ENCODE measurements at places on chromosomes 3 and 15.
A peak's percentile ranks its signal among the peaks of the same experiment; 100 is the strongest.

DNA sequence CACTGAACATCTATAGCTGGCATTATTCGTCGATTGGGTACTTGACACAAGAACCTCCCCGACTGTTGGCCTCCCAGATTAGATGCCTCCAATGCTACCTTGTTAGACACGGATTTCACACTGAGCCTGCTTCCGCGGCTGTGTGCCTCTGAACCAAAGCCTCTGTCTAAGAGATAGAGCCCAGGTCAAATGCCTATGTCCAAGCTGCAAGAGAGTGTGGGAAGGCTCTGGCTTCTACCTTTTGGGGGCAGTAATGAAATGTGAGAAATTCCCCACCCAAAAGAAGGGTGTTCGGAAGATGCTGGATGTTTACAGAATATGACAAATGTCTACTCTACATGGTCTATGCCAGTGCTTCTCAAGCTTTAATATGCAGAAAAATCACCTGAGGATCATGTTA is 2.0 kb upstream of the RPUSD2 start:
- DNase-seq, result no peak

GRCh38 chr3:102017784-102018183 is 168.5 kb downstream of the NFKBIZ start:
- DNase-seq, result no peak

DNA sequence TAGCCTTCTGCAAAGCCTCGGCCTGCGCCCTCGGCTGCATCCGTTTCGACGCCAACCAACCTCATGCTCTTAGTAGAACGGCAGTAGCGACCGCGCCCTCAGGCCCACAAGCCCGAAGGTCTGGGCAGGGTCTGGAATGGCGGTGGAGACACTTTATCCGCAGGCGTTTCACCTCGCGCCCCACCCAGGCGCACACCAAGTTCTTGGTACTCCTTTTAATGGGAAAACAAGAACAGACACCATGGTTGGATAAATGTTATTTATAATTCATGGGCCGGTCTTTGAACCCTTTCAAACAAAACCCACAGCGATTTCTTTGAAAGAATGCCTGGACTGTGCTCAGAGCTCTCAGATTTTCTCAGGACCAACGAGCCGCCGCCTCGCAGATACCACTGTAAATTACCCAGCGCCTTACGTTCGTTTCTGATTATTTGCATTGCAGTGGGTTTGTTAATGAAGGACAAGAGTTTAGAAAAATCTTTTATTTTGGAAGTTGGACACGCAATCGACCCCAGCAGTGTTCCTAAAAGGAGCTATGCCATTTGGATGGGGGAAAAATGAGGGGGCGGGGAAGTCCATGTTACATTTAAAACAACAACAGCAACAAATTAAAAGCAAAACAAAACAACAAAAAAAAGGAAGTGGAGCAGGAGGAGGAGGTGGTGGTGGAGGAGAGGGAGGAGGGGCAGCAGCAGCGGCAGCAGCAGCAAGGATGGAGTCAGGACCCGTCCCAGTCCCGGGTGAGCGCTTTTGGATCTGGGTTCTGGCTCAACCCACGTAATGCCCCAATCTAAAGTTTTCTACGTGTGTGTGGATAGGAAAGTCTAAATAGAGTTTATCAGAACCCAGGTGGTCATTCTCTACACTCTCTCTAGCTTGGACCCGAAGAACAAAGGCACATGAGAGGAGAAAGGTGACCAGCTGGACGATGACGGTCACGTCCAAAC is 993 bp upstream of the ISL2 start:
- DNase-seq, result no peak

GRCh38 chr15:79357566-79357965 is 46.7 kb downstream of the TMED3 start:
- no peak for DNase-seq

GRCh38 chr15:62793752-62794144 is 248.8 kb upstream of the TPM1 start:
- DNase-seq, result no peak

DNA sequence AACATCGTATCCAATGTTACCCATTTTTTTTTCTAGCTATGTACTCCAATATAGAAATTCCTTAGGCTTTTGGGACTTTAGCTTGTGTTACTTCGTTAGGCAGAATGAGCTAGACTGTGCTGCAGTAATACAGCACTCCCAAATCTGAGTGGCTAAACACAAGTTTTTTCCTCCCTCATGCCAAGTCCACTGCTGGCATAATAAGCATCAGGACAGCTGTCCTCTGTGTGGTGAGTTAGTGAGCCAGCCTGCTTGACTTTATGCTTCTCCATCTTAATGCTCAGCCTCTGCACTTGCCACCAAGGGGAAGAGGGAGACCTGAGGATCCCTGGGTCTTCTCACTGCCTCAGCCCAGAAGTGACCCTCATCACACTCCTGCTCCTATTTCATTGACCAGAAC is 18.2 kb upstream of the ACOX2 start:
- DNase-seq, result no peak

- no peak for DNase-seq
Measured at GRCh38 chr3:103924544-103924943, 1442.2 kb upstream of the ALCAM start.

GRCh38 chr3:184595726-184596125 is 34.1 kb downstream of the EPHB3 start:
- no peak for DNase-seq

- DNase-seq, result no peak
Measured at GRCh38 chr3:152243721-152244516, 24.8 kb upstream of the MBNL1 start.

DNA sequence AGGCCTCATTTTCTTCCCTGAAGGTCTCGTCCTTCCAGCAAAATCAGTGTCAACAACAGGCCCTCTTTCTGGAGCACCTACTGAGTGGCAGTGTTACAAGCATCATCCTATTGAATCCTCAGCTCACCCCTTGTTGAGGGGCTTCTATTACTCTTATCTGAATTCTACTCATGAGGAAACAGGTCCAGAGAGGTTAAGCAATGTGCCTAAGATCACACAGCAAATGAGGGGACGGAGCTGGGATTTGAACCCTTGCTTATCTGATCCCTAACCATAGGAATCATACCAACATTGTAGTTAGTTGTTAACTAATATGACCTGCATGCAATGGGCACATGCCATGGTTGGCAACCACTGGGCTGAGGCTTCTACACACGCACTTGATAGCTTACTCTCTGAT is 63.0 kb downstream of the SLC6A6 start:
- DNase-seq, result no peak

DNA sequence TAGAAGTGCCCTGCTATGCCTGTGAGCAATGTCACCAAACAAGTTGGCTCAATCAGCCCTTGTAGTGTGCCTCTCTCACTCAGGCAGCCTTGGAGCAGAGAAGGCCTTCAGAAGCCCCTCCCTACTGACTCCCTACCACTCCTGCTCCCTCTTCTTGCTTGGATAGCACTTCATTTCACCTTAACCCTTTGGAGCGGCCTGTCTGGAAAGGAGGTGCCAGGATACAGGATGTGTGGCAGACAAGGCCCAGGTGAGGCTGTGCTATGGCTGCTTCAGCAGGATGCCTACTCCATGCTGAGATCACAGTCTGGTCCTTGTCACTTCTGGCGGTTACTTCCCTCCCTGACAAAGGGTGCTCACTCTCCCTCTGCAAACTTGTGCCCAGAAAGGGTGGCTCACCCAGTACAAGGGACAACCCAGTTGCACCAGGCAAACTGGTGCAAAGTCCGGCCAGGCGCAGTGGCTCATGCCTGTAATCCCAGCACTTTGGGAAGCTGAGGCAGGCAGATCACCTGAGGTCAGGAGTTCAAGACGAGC is 1.1 kb downstream of the MON1A start:
- no peak for DNase-seq

DNA sequence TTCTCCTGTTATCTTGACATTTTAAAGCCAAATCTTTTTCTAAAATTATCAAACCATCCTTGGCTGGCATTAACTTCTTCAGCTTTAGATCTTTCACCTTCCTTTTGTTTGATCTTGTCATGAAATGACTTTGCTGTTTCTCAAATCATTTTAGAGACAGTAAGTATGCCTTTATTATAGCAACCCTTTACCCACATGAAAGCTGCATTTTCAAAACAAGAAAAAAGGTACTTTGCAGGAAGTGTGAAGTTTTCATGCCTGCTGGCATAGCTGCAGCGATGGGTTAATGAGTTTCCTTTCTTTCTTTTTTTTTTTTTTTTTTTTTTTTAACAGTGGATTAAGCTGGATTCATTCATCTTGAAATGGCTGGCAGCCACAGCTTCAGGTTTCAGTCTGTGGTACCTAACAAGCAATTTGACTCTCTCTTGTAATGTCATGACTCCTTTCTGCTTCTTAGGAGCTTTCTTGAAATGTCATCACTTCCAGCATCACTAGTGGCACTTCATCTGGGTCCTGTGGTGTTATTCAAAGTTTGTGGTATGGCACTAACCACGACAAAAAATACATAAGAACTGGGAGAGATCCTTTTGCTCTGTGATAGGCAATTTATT is 18.8 kb downstream of the SLC25A26 start:
- no peak for DNase-seq

DNA sequence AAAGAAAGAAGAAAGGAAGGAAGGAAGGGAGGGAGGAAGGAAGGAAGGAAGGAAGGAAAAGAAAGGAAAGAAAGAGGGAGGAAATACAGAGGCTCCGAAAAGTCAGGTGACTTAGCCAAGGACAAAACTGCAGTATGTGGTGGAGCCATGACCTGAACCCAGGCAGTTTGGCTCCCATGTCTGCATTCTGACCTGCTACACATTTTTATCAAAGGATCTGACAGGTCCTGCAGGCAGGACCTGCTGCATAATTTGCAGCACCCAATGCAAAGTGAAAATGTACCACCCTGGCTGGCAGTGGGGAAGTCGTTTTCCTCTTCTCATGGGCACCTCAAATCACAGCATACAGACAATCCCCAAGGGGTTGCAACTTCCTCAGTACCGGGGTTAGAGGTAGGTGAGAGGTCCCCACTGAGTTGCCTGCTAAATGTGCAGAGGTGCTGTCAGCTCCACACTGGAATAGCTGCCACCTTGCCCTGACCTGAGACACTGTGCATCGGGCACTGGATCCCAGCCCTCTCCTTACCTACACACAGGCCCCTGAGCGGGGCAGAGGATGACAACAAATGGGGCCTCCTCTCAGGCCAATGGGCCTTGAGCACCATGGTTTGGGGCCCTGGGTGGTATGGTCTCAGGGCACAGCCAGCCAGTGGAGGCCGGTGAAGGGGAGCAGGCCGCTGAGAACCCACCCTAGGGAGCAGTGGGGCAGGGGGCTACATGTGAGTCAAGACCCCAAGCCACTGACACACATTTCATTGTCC is 175.1 kb downstream of the SHQ1 start:
- no peak for DNase-seq

DNA sequence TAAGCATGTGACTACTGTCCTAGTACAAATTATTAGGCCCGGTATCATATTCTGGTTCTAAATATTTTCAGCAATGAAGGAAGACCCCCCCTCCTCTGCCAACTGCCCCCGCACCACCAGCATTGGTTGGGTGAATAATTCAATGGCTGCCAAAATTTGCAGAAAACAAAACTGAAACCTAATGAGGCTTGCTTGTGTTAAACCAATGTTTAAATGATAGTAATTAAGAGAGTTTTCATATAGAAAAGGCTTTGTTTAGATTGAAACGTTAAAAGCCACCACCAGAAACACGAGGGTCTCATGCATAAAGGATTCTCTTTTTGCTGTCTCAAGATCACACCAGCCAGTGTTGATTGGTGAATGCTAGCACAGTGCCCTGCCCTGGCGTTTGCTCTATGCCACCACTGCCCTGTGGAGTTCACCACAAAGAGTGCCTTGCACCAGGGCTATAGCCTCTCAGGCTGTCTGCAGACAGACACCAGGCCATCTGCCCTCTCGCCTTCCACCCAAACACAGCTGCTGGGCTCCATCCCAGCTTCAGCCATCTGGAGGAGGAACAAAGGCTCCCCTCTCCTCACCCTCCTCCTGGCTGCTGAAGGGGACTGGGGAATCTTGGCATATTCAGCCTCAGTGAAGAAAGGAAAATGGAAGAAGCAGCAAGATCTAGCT is 200.3 kb upstream of the PFN2 start:
- peak; percentile 13 for DNase-seq

DNA sequence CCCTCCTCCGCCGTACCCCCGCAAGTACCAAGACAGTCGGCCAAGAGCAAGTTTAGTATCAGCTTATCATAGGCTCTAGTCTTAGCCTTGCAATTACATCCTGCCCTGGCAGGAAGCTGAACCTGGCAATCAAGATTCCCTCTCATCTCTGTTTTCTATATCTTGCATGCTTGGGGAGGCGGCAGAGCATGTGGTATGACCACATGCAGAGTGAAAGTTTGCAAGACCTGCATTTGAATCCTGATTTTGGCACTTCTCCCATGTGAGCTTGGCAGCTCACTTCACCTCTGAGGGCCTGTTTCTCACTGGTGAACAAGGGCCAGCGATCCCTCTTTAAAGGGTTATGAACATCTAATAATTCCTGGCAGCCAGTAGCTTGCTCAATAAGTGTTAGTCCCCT is 106.1 kb upstream of the FRMD4B start:
- no peak for DNase-seq

GRCh38 chr15:86623236-86623635 is 543.6 kb downstream of the AGBL1 start:
- no peak for DNase-seq

GRCh38 chr3:57974796-57975388 is 33.3 kb upstream of the FLNB start:
- no peak for DNase-seq

DNA sequence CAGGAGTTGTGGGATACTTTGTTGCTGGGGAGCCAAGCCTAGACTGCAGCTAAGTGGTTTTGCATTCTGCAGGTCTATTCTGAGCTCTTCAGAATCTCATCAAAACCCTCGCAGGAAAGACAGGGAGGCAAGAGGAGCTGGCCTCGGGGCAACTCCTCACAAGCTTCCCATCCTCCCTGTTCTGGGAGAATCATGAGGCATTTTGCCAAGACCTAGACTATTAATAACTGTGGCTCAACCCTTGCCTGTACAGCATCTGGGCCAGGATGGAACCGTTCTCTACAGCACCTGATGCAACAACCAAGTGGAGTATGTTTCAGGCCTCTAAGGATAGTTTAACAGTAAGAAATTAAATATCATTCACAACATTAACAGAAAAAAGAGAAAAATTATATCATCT is 20.2 kb upstream of the SLC6A20 start:
- no peak for DNase-seq

DNA sequence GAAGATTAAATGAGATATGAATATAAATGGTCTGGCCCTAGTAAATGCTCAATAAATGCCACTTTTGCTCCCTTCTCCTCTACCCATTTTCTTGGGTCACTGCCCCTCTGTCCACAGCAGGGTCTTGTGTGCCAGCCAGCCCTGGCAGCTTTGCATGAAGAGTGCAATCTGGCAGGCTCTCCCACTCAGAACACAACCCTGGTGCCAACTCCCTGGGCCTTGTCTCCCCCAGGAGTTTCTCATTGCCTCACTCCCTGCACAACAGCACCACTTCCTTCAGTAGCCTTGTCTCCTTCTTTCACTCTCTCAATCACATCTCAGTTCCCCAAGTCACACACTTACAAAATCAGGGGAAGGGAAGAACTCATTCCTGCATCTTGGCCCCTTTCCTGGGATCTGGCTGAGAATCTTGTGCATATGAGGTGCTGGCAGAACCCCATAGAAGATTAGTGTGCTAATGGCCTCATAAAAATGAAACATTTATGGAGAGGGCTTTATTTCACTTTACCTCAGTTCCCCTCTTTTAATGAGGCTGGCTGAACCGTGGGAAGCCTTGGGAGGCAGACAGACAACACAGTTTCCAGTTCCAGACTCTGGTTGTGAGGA is 445.9 kb upstream of the PROK2 start:
- DNase-seq, result no peak
